Osteoblast (primary cell): ENCODE measurements at places on chromosomes 16 and 17. TPM values are rescaled to one million over a fixed set of nuclear protein-coding genes. Genes with fewer than 3 reads are reported as not detected.
A peak's percentile ranks its signal among the peaks of the same experiment; 100 is the strongest.

Gene MT1G
- not detected in 2 replicates for total RNA-seq

Gene TBC1D3H
- not detected in 2 replicates for total RNA-seq

Gene CFAP97D1
- total RNA-seq, result under 0.01 TPM in 1 of 2 replicates, not detected in the other

Gene RPRML
- not detected in 2 replicates for total RNA-seq

Gene TXNL4B
- 9.1 and 12.3 TPM in 2 replicates for total RNA-seq

Gene TNFRSF13B
- total RNA-seq, result not detected in 2 replicates

GRCh38 chr16:20178297-20178696 lies 104.6 kb upstream of the GPR139 start:
- DNase-seq, result no peak

- no peak for DNase-seq
These were observed 23.6 kb downstream of the SPPL2C start for GRCh38 chr17:45868276-45868675.

- no peak for DNase-seq
These were observed 9.5 kb downstream of the RNF213 start for GRCh38 chr17:80270104-80270503.

GRCh38 chr17:45286286-45286685 lies 24.4 kb upstream of the SPATA32 start:
- peak; percentile 27 for DNase-seq

DNA sequence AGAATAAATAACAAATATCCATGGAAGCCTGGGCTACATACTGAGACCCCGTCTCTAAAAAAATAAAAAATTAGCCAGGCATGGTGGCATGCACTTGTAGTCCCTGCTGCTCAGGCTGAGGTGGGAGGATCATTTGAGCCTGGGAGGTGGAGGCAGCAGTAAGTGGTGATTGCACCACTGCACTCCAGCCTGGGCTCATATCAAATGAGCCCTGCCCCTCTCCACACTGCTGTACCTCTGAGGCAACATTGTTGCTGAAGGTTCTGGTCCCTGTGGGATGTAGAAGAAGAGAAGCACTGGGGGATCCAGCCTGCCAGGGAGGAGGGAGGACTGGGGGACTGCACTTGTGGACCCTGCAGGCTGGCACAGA lies 11.4 kb upstream of the ARHGAP23 start:
- DNase-seq, result peak; percentile 83

GRCh38 chr16:2008009-2008526 lies 1.6 kb downstream of the ZNF598 start:
- peak; percentile 96 for DNase-seq

DNA sequence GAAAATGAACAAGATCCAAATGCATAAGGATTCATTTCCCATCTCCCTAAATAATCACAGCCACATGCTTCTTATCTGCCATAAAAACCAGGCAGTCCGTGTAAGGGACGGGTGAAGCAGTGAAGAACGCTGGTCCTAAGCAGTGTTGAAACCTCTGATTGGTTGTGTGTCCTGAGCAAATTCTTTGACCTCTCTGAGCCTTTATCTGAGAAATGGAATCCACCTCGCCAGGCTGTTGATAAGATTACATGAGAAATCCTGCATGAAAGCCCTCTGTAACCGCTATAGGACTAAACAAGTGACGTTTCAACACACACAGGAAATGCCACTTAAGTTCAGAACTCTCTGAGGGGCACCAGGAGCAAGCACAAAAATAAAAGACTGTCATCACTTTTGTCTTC lies 26.8 kb downstream of the GAS7 start:
- no peak for DNase-seq
